ENCODE measurements at places on chromosomes 16 and 17. TPM values are rescaled to one million over a fixed set of nuclear protein-coding genes. Genes with fewer than 3 reads are reported as not detected.
A peak's percentile ranks its signal among the peaks of the same experiment; 100 is the strongest.

Gene CTRB2
- not detected for total RNA-seq

Gene OR3A2
- not detected for total RNA-seq

DNA sequence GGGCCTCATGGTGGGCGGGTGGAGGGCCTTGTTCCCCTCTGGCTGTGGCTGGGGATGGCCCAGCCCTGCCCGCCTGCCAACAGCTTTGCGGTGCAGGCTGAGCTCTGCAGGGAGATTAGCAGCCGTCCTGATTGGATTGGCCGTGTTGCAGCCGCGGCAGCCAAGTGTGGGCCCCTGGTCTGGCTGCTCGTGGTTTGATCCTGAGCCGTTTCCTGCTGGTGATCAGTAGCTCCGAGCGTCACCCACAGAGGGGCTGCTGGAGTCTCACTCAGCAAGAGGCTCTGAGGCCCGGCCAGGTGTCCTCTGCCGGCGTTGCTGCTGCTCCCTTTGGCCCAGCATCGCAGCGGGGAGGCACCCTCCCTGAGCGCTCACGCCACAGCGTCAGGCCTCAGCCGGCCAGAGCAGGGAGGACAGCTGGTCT is 32.5 kb downstream of the BAIAP2 start:
- no peaks in the 10 kb centered on the region for H3K27me3 ChIP-seq
- no peak for DNase-seq
- H3K27ac ChIP-seq = no peak overlapping the region

- H3K4me1 ChIP-seq = no peaks in the 10 kb centered on the region
- DNase-seq = no peak
- H3K4me3 ChIP-seq = no peak overlapping the region
- H3K27me3 ChIP-seq = no peaks in the 10 kb centered on the region
Measured at GRCh38 chr16:72234387-72234786, 62.4 kb upstream of the PMFBP1 start.

DNA sequence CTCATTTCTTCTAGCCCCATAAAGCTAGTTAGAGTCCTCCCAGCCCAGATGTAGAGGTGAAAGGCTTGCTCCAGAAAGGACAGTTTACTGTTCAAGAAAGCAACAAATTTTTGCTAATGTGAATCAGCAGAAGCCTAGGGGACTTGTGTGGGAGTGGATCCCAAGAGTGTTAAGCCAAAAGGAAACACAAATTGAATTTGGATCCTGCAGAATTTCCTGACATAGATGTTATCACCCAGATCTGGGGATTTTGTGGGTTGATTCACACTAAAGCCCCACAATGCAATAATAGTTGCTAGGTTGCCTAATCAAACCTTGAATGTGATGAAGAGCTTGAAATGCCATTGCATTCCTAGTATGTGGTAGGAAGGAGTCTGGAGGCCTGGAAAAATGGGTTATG is 135.2 kb upstream of the HS3ST3A1 start:
- no peaks in the 10 kb centered on the region for H3K27me3 ChIP-seq
- H3K36me3 ChIP-seq = no peaks in the 10 kb centered on the region
- H3K27ac ChIP-seq = no peak overlapping the region
- no peak overlapping the region for H3K4me3 ChIP-seq

Gene TBC1D26
- not detected for total RNA-seq

DNA sequence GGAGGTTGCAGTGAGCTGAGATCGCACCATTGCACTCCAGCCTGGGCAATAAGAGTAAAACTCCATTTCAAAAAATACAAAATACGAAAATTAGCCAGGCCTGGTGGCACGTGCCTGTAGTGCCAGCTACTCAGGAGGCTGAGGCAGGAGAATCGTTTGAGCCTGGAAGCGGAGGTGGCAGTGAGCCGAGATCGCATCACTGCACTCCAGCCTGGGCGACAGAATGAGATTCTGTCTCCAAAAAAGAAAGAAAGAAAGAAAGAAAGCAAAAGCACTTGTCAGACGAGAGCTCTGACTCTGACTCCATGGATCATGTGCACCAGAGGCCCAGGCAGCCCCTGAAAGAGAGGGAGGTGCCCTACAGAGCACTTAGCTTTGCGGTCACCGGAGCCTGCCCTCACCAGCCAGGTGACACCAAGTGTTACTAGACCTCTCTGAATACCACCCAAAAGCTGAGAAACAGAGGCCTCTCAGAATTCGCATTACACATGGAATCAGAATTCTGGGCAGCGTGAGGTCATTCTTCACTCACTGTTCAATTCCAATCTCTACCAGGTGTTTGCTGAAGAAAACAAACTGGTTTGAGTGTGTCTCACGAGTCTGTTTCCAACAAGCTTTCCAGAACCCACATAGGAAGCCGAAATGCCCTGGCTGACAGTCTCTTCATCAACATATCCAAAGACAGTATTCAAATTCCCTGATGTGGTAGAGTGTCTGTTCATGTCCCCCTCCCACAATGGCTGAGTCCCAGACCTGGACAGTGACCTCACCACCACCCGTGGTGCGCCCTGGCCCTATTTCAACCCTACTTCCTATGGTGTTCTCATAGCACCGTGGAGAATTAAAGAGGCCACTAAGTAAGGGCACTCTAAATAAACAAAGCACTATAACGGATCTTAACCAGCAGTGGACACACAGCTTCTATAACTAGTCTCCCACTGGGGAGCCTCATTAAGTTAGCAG is 1.5 kb downstream of the FLCN start:
- H3K27ac ChIP-seq = peak overlapping the region; percentile 21
- peaks cover 12% of the 10 kb centered on the region for H3K36me3 ChIP-seq
- no peak for DNase-seq
- H3K4me1 ChIP-seq = peaks cover 26% of the 10 kb centered on the region
- H3K27me3 ChIP-seq = no peaks in the 10 kb centered on the region
- peak overlapping the region; percentile 99 for H3K4me3 ChIP-seq

DNA sequence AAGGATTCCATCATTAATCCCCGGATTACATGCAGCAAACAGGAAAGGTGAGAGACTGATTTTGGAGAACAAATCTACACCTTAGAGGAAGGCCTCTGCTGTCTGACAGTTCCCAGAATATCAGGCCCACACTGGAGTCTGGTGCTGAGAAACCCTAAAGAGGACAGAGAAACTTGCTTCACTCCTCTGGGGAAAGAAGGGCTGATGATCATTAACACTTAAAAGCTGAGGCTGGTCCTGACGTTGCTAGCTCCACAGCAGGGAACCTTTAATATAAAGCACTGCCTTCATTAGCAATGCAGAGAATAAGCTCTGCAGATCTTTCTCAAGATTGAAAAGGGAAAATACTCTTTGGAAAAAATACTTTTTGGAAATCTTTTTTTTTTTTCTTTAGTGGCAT is 1472.4 kb upstream of the GOT2 start:
- H3K27ac ChIP-seq = no peak overlapping the region
- DNase-seq = no peak
- no peaks in the 10 kb centered on the region for H3K4me1 ChIP-seq
- no peak overlapping the region for H3K4me3 ChIP-seq

DNA sequence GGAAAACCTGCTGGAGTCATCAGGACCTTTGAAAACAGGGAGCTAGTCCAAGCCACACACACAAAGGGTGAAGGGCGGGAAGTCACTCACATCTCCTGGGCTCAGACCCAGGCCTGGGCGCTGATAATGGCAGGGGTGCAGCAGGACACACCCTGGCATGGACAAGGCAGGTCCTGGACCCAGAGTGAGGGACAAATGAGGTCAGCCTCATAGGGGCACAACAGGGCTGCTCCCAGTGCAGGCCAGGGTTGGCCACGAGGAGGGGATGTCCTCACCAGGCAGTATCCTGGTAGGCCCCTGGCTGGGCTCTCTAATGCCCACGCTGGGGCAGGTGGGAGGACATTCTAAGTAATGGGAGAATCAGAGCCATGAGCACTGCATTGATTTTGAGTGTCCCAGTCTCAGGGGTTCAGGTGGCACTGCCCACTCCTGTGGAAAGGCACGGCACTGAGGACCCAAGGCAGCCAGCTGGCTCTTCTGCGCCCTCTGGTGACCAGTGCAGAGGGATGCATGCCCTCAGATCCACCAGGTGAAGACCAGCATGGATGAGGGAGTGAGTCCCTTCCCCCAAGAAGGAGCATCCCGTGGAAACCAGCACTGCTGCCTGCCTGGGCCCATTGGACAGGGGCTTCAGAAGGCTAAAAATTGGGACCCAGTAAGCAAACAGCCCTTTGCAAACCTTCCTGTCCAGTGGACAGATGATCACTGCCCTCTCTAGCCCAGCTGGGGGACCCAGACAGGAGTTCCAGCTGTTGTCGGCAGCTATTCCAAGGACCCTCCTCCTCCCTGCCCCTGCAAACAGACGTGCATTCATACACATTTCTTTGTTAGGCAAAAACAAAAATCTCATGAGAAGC is 23.4 kb upstream of the SREBF1 start:
- no peak overlapping the region for H3K4me3 ChIP-seq
- no peaks in the 10 kb centered on the region for H3K27me3 ChIP-seq
- H3K36me3 ChIP-seq = peaks cover 3% of the 10 kb centered on the region
- no peak overlapping the region for H3K27ac ChIP-seq

- peaks cover 39% of the 10 kb centered on the region for H3K36me3 ChIP-seq
- H3K27ac ChIP-seq = no peak overlapping the region
- DNase-seq = no peak
- no peaks in the 10 kb centered on the region for H3K27me3 ChIP-seq
- H3K4me1 ChIP-seq = no peaks in the 10 kb centered on the region
Measured at GRCh38 chr17:48123111-48123510, 15.5 kb downstream of the SNX11 start.

Gene PNMT
- total RNA-seq = 2.2 TPM

GRCh38 chr16:28183484-28183883 is 28.3 kb downstream of the XPO6 start:
- peaks cover 32% of the 10 kb centered on the region for H3K4me1 ChIP-seq
- no peak overlapping the region for H3K4me3 ChIP-seq
- no peak for DNase-seq
- H3K36me3 ChIP-seq = peaks cover 4% of the 10 kb centered on the region
- H3K27ac ChIP-seq = no peak overlapping the region
- H3K27me3 ChIP-seq = no peaks in the 10 kb centered on the region

Gene MAPT
- 1.3 TPM for total RNA-seq

DNA sequence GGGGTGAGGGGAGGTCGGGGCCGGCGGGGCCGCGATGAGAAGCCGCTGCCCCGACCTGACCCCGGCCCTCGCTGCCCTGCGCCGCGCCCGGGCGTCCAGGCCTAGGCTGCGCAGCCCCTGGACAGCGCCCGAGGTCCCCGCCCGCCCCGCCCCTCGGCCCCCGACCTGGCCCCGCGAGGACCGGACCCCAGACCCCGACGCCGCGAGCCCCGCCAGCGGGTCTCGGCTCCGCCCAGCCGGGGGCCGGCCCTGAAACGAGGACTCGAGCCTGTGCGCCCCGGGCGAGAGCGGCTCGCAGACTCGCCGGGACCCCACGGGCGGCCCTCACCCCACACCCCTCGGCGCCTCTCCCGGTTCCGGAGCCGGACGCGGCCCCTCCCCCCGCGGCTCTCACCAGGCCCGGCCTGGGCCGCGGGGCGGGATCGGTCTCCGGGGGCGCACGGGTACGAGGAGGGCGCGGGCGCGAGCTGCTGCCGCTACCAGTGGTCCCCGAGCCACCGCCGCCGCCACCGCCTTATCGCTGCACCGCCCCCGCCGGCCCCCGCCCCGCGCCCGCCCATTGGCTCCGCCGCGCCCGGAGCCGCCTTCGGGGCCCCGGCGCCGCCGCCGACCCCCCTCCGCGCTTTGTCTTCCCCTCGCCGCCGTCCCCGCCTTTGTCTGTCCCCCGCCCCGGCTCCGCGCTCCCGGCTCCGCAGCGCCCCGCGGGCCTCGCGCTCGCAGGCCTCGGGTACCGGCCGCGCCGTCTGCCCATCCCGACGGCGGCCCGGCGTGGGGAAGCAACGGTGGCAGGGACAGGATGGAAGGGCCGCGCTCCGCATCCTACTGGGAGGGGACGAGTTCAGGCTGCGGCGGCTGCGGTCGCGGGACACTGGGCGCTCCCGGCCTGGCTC is at the start of gene LIMD2:
Gene LIMD2 (minus strand): TSS at position 488 of the 890 bp plus-strand sequence. CDS start 827 bp downstream, outside the sequence.
- no peaks in the 10 kb centered on the region for H3K27me3 ChIP-seq
- peaks cover 78% of the 10 kb centered on the region for H3K4me1 ChIP-seq
- H3K4me3 ChIP-seq = peak within 1 kb of the TSS; percentile 78
- peak; percentile 80 for DNase-seq
- H3K27ac ChIP-seq = peak within 1 kb of the TSS; percentile 86

- no peak overlapping the region for H3K4me3 ChIP-seq
- DNase-seq = no peak
- no peaks in the 10 kb centered on the region for H3K36me3 ChIP-seq
- H3K27ac ChIP-seq = no peak overlapping the region
- peaks cover 19% of the 10 kb centered on the region for H3K4me1 ChIP-seq
Measured at GRCh38 chr17:80223838-80224497, 3.7 kb downstream of the SLC26A11 start.

DNA sequence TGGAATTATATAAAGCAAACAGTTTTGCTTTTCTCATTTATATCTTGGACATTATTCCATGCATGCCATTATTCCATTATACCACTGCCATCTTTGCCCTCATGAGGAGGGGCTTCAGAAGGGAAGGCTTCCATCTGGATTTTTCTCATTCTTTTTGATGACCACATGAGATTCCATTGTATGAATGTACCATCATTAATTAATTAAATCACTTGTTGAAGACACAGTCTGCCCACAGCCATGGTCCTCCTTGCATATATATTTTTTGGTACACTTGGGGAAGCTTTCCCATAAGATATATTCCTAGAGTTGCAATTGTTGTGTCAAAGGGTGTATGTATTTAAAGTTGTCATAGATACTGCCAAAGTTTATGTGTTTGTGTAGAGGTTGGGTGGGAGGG is 7.1 kb downstream of the ARL4D start:
- DNase-seq = no peak
- H3K36me3 ChIP-seq = no peaks in the 10 kb centered on the region
- H3K4me1 ChIP-seq = no peaks in the 10 kb centered on the region

DNA sequence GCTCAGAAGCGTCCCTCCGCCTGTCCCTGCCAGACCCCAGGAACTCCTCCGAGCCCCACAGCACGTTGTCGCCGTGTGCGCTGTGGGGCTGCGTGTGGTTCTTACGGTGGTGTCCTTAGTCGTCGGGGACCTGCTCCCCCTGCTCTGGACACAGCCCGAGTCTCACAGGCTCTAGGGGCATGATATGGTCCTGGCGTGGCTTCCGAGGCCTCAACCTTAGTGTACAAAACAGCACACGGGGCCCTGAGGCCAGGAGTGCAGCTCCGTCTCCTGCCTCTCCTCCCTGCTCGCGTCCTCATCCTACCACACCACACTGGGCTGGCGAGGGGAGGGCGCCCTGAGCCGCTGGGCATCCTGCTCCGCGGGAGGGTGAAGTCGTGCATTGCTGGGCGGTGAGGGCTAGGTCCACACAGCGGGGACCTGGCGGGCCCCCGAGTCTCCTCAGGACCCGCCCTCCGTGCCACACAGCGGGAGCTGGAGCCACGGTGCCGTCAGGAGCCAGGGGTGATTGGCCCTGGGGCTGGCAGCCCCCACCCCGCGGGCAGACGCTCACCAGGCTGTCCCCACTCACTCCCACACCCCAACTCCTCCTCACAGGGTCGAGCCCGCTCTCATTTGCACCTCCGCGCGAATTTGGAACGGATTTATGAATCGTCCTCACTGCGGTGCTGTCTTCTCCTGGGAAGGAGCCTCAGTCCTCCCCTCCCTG is 1.2 kb upstream of the MAFG start:
- H3K27ac ChIP-seq = no peak overlapping the region
- H3K4me3 ChIP-seq = peak overlapping the region; percentile 20
- DNase-seq = peak; percentile 37
- peaks cover 39% of the 10 kb centered on the region for H3K4me1 ChIP-seq

Measured in natural killer cell (primary cell).